ENCODE measurements at places on chromosomes 5 and 9. TPM values are rescaled to one million over a fixed set of nuclear protein-coding genes. Genes with fewer than 3 reads are reported as not detected.

Gene SLC36A2
- total RNA-seq: not detected

Gene USP20
- 27.3 TPM for total RNA-seq

Gene CPLANE1
- 19.6 TPM for total RNA-seq

Gene SHISAL2B
- total RNA-seq: not detected

Gene C5orf46
- total RNA-seq: 1.4 TPM

Gene SPEF2
- 3.2 TPM for total RNA-seq

Gene GFI1B
- not detected for total RNA-seq

Gene SPACA9
- total RNA-seq: 6.9 TPM

Gene GALNT12
- 10.2 TPM for total RNA-seq

Gene LEAP2
- 0.25 TPM for total RNA-seq

Gene PCDHA11
- total RNA-seq: 1.2 TPM

Gene CNTNAP3B
- 4.9 TPM for total RNA-seq

Gene IFNE
- 0.34 TPM for total RNA-seq

Gene RGS14
- 14.5 TPM for total RNA-seq

Gene GPX3
- total RNA-seq: 5.5 TPM

Gene REEP2
- 40.2 TPM for total RNA-seq

Gene KIF12
- 15.8 TPM for total RNA-seq

Gene MCIDAS
- total RNA-seq: not detected

Gene SLCO6A1
- not detected for total RNA-seq

Gene SDHA
- total RNA-seq: 77.4 TPM

Gene NR5A1
- not detected for total RNA-seq

Gene GABRA6
- not detected for total RNA-seq

Gene PLCXD3
- total RNA-seq: 0.48 TPM

Gene GDF9
- 0.89 TPM for total RNA-seq

Gene AQP7
- not detected for total RNA-seq

Gene ABL1
- total RNA-seq: 83.7 TPM

Gene MGAT4B
- total RNA-seq: 586 TPM

Gene ANKRD34B
- 1.5 TPM for total RNA-seq

Gene TRIM14
- total RNA-seq: 9.4 TPM

Gene CDH12
- total RNA-seq: not detected

Gene PDZD2
- total RNA-seq: 6.7 TPM

Gene PRRX2
- not detected for total RNA-seq

Gene ZBTB34
- 11.2 TPM for total RNA-seq
